ENCODE measurements at places on chromosomes 3 and 15.

DNA sequence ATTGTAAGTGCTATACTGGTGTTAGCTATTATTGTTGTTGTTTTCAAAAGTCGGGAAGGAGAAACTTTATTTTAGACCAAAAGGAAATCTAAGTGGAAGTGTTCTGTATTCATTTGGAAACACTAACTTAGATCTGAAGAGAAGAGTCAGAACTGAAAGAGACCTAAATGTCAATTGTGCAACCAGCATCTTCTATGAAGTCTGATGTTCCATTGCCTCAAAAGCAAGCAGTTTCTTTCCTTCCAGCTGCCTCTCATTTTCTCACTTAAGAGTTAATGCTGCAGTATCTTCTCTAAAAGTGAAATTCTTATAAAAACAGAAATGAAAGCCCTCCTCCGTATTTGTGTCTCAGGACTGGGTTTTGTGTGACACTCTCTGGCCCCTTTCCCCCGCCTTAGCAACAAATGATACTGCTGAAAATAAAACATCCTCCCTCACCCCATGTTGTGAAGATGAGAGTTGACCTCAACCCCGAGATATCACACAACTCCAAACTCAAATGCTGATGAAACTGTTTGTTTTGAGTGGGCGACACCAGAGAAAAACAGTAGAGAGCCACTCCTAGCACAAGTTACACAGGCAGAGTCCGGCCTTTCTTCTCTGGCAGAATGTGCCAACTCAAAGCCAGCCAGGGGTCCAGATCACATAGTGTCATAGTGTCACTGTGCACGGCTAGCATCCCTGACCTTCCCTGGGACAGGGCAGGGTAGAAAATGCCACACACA is 48.9 kb downstream of the GLDN start:
- no peak for DNase-seq

GRCh38 chr3:89067736-89068135 is 39.7 kb upstream of the EPHA3 start:
- no peak for DNase-seq

- no peak for DNase-seq
These were observed 636.8 kb downstream of the MECOM start for GRCh38 chr3:169026543-169027182.

DNA sequence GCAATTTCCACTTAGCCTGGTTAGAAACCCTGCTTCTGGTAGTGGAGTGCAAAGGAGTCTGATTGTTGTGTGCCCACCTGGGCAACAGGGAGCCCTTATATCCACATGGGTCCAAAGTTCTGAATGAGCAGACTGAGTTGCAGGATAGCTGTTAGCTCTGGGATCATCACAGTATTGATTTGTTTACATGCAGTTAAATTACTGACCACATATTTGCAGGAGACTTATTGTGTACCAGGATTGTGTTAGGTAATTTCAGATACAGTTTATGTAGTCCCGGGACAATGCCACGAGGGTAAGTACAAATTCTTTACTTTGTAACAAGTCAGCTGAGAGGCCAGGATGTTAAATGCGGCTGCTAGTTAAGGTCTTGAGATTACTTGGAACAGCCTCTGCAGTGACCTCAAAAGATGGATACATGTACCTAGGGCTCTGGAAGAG is 18.8 kb downstream of the ARHGEF26 start:
- no peak for DNase-seq

DNA sequence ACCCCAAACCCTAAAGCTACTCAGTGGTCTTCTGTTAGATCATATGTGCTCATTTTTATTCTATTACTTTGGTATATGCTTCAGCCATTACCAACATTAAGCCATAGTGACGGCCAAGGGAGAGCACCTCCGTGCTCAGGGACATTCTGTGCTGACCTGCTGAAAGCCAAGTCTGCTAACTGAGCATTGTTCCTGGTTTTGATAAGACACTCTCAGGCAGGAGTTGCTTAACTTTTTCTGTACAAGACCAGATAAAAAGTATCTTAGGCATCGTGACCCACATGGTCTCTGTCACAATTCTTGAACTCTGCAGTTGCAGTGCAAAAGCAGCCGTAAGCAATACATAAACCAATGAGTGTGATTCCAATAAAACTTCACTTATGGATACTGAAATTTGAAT is 100.6 kb downstream of the KLHL25 start:
- no peak for DNase-seq

- DNase-seq, result no peak
These were observed 2.6 kb upstream of the SLC9A9 start for GRCh38 chr3:143850877-143851276.

- DNase-seq, result no peak
These were observed 36.3 kb downstream of the CDC25A start for GRCh38 chr3:48151807-48152427.

GRCh38 chr15:60726576-60726975 is 247.6 kb upstream of the ICE2 start:
- DNase-seq, result no peak

DNA sequence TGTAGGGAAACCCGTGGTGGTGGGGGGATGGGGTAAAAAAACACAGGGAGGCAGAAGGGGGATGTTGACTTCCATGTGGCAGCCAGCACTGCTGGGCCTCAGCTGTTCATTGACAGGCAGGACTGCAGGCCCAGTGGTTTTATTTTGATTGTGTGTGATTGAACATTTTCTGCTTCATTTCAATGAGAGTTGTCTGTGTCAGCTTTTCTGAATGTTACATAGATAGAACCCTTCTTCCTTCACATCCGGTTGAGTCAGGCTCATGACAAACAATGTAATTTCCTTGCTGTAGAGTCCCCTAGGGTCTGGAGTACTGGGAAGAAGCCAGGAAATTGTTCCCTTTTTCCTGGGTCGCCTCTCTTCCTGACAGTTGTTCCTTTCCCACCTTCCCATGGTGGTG is 8.2 kb upstream of the RPP25 start:
- no peak for DNase-seq

DNA sequence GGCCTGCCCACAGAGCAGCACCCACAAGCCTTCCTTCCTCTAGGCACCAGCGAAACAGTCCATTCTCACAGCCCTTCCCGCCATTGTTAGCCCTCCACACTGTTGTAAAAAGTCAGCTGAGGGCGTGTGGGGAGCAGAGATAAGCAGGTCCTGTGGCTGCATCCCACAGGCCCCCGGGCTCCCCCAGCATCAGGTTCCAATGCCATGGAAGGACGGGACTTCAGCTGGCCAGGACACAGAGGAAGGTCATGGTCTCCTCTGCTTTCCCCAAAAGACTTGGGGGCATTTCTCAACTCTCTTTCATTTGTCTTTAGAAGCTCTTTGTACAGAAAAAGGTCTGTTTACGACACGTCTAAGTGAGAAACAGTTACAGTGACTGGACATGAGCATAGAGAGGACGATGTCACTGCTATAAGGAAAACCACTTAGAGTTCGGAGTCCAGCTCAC is 85.2 kb upstream of the HERC1 start:
- no peak for DNase-seq

DNA sequence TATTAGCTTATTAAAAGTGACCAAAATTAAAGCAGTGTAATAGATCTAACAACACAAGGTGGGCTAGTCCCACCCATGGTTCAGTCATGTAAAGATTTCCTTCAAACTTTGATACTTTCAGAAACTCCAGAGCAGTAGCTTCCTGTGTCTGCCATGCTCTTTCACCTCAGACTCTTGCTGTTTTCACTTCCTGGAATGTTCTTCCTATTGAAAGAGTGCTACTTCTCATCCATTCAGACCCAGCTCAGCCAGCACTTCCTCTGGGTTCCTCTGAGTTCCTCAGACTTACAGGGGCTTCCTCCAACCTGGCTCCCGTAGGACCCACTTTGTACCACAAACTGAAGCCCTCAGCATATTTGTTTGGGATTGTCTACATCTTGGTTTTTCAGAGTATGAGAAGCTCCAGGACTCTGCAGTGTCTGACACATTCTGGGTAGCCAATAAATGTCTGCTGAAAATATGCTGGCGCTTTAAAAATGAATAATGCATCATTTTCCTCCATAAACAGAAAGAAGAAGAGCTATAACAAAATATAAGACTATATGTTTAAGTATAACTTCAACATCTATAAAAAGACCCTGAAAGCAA is 18.0 kb downstream of the NCEH1 start:
- DNase-seq, result no peak

GRCh38 chr3:124075753-124076152 is 83.8 kb upstream of the ROPN1 start:
- no peak for DNase-seq

All from nucleus accumbens (tissue), 56 donors.